ENCODE measurements at places on chromosomes 2 and 18.

- no peak for DNase-seq
These were observed 601.2 kb upstream of the SALL3 start for GRCh38 chr18:78378403-78378802.

GRCh38 chr18:75678627-75679026 lies 251.1 kb upstream of the SMIM21 start:
- DNase-seq, result no peak

DNA sequence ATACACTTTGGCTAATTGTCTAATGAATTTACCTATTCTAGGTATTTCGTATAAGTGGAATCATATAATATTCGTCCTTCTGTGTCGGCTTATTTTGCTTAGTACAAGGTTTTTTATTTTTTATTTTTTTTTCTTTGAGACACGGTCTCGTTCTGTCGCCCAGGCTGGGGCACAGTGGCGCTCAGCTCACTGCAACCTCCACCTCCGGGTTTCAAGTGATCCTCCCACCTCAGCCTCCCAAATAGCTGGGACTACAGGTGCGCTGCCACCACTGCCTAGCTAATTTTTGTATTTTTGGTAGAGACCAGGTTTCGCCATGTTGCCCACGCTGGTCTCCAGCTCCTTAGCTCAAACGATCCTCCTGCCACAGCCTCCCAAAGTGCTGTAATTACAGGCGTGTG lies 38.2 kb downstream of the PCBP1 start:
- no peak for DNase-seq

- no peak for DNase-seq
These were observed 1.7 kb upstream of the FZD5 start for GRCh38 chr2:207771421-207771820.

GRCh38 chr2:45816272-45816671 lies 164.8 kb downstream of the PRKCE start:
- no peak for DNase-seq

- DNase-seq, result no peak
These were observed 105.6 kb upstream of the EPHA4 start for GRCh38 chr2:221677688-221678087.

GRCh38 chr2:3291750-3292149 lies 85.9 kb downstream of the EIPR1 start:
- DNase-seq, result no peak

All from activated naive CD4-positive, alpha-beta T cell (primary cell).